ENCODE measurements at places on chromosomes 7 and 10.

DNA sequence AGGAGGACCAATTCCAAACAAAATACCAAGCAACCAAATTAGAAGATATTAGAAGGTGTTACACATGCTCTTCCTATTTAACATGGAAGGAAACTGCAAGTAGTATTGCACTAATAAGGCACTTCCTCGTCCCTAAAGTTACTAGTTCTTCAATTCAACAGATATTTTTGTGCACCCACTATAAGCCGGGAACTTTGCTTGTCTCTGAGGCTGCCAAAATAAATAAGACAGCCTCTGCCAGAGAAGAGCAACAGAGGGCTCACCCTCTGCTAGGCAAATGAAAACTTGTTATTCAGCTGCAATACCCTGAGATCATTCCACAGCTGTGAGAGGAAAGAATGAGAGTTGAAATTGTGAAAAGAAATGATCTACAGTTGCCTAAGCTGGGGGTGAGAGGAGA is 37.4 kb upstream of the GSAP start:
- DNase-seq, result no peak

DNA sequence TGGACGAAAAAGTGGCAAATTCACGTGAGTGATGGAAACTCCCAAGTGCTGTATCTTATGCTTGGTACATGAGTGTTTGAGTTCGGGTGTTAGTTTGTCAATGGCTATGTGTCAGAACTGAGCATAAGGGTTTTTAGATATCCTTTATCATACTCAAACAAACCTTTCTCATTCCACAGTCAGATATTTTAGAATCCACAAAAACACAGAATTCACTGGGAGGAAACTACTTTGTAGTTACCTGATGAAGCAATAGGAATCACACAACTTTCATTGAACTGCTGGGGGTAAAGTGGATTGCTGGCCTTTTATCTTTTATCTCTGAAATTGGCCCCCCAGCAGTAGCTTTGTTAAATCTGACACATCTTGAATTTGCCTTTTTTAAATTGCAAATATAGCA is 64.0 kb downstream of the DKK1 start:
- DNase-seq, result no peak

- DNase-seq, result no peak
These were observed 266.8 kb downstream of the CELF2 start for GRCh38 chr10:11284291-11285085.

DNA sequence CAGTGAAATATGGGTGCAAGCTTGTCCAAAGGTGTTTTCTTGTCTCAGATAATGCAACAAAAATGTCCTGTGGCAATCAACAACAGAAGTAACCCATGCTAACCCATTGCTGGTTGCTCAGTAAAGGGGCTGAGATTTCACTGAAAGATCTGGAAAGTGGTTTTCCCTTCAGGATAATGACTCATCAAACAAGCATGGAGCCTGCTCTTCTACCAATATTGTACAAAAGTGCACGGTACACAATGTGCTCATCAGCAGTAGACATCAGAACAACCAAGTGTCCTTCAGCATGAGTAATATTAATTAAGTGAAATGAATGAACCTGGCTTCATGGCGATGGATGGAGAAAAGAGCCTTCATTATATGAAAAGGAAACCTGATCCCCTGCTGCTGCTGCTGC is 287.1 kb upstream of the NEBL start:
- no peak for DNase-seq

DNA sequence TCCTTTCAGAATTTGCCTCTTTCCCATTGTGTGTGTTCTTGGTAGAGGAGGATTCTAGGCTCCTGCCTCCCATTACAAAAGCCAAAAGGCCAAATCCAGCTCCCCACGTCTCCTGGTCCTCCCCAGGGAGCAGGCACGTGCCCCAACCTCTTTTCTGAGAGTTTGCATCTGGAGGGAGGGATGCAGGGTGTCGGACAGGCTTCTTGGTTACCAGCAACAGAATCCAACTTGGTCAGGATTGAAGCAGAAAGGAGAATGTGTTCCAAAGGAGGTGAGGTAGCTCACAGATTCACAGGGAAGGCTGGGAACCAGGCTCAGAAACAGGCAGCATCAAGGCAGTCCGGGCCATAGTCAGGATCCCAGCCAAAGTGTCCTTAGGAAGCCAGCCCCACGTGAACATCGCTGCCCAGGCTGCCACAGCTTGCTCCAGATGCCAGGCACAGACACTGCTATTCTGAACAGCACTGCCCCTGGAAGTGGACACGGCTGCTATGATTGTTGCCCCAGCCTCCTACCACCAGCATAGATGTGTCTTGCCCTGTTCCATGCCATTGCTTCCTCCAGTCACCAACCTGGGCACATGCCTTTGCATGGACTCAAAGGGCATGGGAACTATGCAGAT is 264.2 kb upstream of the ZMIZ1 start:
- no peak for DNase-seq

GRCh38 chr7:70426249-70426880 is 705.6 kb upstream of the GALNT17 start:
- no peak for DNase-seq

DNA sequence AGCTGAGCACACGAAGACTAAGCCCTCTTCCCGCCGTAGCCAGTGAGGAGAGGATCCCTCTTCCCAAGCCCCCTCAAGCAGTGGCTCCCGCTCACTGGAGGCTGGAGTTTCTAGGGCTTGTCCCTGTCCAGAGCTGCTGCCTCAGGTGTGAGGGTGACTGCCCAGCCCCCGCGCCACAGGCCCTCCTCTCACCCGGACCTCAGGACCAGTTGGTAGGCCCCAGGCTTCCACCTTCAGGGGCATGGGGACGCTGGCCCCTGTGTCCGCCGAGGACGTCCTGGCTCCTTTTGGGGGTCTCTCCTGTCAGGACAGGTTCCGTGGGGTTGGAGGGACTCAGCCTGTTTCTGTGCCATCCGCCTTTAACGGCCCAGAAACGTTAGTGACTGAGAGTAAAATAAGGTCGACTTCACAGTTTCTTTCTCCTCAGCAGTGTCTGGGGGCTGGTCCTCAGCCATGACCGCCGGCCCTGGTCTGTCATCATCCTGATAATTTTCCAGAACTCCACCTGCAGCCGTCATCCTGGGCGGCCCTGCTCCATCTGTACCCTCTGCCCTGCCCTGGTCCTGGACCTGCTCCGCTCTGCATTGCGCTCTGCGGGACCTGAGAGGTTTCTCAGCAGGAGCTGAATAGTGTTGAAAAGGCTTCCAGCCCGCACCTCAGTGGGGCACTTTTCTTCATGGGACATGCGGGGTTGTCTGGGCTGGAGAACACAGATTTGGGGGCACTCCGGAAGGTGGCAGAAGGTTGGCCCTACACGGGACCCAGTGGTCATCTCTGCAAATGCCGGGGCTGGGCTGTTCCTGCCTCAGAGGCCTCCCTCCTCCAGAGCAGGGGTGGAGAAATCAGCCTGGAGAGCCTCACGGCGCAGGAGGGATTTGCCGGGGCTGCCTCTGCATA is 36.0 kb upstream of the FAM20C start:
- DNase-seq, result no peak

- no peak for DNase-seq
These were observed 50.0 kb upstream of the CELF2 start for GRCh38 chr10:10967581-10968256.

DNA sequence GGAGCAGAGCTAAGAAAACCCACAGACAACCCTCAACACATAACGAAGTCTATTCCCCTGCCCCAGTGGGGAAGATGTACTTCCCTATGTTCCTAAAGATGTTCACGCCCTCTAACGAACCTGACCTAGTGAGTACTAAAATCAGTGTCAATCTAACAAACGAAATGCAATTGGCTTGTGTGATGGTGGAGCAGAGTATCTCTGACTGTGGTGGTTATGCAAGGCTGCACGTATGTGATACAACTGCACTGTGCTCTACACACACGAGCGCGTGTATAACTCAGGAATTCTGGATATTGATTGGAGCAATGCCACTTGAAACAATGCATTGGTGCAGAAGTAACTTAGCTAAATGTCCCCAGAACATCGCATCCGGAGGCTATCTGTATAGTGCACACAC is 1.3 kb downstream of the ANKRD16 start:
- DNase-seq, result no peak

DNA sequence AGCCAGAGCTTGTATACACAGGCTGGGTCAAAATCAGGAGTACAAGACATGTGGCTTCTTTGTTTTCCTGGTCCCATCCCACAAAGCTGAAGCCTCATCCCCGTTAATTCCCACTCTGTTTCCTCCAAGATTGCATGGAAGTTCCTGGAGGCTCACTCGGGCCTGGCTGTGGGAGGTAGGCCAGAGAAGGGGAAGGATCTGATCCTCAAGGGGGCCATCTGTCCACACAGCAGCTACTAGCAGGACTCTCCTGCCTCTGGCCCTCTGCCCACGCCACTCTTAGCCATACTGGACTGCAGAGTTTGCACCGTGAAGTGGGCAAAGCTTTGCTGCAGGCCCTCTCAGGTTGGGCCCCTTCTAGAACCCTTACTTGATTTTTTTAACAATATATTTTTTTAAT is 160.6 kb downstream of the FGFR2 start:
- no peak for DNase-seq

- no peak for DNase-seq
These were observed 612.4 kb downstream of the ANKRD7 start for GRCh38 chr7:118836933-118837332.

GRCh38 chr10:48543182-48543844 is 61.6 kb downstream of the ARHGAP22 start:
- no peak for DNase-seq

- DNase-seq, result no peak
These were observed 260.7 kb downstream of the KLF6 start for GRCh38 chr10:3524086-3524960.

DNA sequence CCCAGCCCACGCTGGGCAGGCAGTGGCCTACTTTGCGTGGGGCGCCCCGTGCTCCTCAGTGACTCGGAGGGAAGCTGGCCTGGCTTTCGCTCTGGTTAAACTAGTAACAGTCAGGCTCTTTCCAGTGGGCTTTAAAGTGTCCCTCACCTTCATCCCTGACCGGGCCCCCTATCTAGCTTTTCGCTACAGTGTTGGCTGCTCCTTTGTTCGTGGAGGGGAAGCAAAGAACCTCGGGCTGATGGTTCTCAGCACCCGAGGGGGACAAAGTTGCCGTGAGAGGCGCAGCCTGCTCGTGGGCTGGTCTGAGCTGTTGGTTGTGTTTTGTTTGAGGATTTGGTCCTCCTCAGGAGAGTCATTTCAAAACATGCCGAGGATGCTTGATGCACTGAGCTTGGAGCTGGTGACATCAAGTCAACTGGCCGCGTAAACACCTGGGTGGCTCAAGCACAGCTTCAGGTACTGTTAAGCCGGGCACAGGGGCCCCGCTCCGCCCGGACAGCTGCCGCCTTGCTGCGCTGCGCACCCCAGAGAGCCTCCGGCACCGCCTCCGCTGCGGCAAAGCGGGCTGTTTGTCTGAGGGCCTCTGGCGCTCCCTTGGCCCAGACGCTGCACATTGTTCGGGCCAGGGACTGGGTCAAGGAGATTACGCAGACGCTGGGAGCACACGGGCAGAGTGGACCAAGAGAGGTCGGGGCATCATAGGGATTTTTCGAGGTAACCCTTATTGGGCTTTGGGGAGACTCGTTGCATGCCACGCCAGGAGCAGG is 1.6 kb downstream of the DLX6 start:
- DNase-seq, result no peak

DNA sequence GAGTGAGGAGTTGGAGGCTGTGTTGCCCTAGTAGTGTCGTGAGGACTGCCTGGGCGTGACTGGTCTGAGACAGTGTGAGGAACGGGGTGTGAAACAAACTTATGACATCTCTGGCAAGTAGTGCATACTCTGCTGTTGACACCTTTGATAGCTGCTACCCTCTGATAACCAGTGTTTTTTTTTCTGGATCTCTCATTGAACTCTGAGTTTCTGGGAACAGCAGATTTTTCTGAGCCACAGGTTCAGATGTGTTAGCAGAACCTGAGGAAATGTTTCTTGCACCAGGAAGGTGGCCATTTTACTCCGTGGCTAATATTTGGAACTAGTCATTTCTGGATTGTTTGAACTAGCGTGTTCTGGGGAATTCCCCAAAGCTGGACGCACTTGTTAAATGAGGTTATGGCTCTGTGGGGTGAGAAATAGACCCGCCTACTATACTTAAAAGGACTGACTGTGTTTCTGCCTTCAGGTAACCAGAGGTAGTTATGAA is 52.9 kb downstream of the AUTS2 start:
- no peak for DNase-seq

GRCh38 chr10:33345236-33345635 is 10.8 kb upstream of the NRP1 start:
- no peak for DNase-seq

- no peak for DNase-seq
These were observed 112.4 kb downstream of the ELMO1 start for GRCh38 chr7:37336259-37336658.

- DNase-seq, result no peak
These were observed 38.8 kb upstream of the ZRANB1 start for GRCh38 chr10:124903111-124903510.

GRCh38 chr7:111215550-111215949 is 124.6 kb downstream of the LRRN3 start:
- no peak for DNase-seq

DNA sequence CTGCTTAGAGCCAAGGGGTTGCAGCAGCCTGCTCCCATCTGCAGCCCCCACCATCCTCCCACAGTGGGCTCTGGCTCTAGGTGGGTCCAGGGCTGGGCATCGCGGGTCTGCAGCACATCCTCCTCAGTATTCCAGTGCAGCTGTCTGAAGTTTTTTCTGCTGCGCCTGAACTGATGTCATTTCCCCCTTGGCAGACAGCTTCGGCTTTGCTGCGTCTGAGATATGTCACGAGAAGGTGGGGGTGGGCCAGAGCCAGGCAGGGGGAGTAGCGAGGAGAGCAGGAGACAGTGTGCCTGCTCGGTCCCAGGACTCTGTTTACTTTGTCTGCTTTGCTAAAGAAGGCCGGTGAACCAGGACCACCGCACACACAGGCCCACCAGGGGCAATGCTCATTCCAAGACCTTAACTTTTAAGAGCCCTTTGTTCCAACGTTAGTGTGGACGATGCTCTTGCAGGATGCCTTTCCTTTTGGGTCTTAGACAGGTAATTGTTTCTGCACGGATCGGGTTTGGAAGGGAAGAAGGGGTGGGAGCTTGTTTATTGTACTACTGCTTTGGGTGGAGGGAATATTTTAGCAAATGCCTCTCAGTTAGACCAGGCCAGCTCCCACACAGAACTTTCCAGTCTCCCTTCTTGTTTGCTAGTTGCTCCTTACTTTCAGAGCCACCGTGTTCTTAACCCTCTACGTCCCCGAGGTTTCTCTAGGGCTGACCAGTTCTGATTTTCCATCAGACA is 32.4 kb downstream of the WBP1L start:
- no peak for DNase-seq

DNA sequence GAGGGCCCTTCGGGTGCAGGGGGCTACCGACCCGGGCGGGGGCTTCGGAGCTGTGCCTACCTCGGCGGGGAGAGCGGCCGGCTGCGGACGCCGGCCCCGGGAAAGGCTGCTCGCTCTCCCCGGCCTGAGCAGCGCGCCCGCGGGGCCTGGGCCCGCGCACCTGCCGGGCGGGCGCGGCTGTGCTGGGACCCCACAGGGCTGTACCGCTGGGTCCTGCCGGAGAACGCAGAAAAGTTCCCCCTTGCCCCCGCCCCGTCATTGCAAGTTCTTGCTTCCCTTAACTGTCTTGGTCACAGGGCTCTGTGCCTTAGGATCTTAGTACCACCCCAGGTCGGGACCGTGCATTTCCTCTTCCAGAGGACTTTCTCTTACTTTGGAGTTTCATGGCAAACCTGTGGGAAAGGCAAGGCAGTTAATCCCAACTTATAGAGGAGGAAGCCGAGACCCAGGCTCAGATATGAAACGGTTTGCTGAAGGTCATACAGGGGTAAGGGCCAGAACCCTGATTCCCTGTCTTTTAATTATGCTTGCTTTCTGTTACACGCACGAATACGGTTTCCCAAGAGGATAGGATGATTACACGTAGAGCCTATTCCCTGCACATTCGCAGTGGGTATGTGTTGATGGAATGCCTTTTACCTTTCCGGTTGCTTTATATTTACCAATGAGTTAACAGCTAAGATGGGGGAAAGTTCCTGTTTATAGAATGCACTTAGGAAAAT is 652 bp downstream of the PCGF5 start:
- DNase-seq, result no peak

Data from CD4-positive, alpha-beta memory T cell (primary cell).